ENCODE measurements at places on chromosomes 3 and 15.

DNA sequence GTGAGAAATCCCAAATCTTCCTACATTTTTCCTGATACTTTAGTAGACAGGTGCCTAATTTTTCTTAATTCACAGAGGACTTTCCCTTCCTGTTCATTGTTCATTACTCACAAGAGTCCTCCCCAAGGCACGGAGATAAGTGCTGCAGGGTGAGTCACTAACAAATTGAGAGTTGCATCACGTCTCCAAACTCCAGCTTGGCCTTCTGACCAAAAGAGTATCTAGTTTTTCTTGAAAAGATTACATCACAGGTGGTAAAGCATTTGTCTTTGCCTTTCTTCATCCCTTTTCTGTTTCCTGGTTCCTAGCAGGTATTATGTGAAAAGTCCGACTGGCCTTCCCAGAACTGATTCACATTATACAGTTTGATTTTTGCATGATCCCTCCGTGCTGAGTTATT is 24.9 kb upstream of the RASGRP1 start:
- ATAC-seq, result peak; percentile 94

- no peak for ATAC-seq
Observed at GRCh38 chr3:54633444-54634121, 294.3 kb downstream of the LRTM1 start.

- ATAC-seq, result no peak
Observed at GRCh38 chr15:92807971-92808571, 92.1 kb upstream of the CHD2 start.

- no peak for ATAC-seq
Observed at GRCh38 chr3:196292286-196292923, 4.9 kb upstream of the PCYT1A start.

GRCh38 chr15:90232941-90233386 is 777 bp downstream of the CIB1 start:
- no peak for ATAC-seq

GRCh38 chr3:125381743-125382142 is 6.6 kb upstream of the ZNF148 start:
- ATAC-seq, result no peak

- no peak for ATAC-seq
Observed at GRCh38 chr3:29705906-29706844, 425.3 kb downstream of the RBMS3 start.

GRCh38 chr3:77524946-77525682 is 485.2 kb downstream of the ROBO2 start:
- ATAC-seq, result no peak

DNA sequence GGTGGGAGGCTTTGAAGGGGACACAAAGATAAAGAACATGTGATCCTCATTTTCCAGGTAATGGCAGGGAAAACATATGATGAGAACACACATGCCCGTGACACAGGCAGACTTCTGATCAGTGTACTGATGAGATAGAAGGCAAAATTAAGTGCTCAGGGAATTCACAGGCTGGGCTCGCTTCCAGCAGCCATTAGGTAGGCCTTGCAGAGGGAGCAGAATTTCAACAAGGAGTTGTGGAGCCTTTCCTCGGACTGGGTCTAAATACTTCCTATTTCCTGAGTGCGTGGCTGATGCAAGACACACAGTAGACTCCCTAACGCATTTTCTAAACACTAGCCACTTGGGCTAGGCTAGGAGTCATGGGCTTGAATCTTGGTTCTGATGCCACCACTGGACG is 74.0 kb upstream of the ETV5 start:
- no peak for ATAC-seq

Data from motor neuron (in vitro differentiated cells).